ENCODE measurements at places on chromosomes 2 and 18.

DNA sequence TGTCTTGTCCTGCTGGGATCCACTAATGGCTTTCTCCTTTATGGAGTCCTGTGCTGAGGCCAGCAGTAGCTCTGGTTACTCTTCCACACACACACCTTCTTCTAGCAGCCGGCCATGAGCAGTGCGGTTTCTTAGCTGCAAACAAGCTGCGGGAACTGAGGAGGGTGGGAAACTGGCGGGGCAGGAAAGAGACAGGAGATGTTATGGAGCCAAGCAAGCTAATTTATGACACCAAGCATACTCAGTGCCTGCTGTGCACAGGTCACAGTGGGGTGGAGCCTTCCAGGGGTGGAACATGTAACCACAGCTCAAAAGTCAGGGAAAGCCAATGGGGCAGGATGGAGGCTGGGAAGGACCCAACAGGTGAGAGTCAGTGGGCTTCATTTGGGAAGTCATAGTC lies 180.8 kb downstream of the FAM210A start:
- no peak for DNase-seq

DNA sequence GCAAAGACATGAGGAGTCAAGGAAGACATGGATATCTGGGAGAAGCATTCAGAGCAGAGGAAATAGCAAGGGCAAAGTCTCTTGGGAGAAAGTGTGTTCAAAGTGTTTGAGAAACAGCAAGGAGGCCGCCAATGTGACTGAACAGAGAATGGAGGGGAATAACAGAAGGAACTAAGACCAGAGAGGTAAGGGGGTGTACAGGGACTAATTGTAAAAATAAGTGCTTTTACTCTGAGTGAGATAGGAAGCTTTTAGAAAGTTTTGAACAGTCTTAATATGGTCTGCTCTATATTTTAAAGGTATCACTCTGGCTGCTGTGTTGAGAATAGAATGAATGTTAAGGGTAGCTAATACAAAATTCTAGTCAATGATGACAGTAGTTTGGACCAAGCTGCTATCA lies 6.8 kb upstream of the CREB1 start:
- DNase-seq, result no peak

DNA sequence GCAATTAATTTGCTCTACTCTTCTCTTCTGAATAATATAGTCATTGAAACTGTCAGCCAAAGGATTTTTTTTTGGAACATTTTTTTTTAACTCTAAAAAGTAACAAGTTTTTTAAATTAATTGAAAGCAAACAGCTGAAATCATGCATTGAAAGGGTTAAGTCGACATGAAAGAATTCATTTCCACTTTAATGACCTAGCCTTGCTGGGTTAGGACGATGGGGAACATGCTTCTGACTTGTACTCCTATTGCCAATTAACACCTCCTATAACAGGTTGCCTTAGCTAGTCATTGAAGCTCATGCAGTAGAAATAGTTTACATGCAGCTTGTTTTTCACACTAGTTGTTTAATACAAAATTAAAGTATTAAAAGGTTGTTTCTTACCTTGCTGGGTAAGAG lies 47.8 kb downstream of the PSMD14 start:
- DNase-seq, result no peak

DNA sequence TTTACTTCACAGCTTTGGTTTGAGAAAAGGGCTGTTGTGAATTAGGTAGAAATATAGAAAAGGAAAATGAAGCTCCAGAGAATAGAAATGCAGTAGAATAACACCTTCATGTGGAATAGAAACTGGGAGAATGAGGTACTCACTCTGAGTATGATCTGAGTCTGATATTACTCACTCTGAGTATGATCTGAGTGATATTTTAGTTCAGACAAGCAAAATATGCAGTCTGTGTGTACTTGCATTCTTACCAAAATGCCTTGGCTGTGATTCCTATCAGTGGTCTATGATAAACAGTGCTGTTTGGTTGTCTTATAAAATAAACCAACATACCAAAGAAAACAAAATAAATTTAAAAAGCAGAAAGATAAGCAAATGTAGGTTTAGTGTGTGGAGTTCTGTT lies 487.6 kb downstream of the THSD7B start:
- no peak for DNase-seq

DNA sequence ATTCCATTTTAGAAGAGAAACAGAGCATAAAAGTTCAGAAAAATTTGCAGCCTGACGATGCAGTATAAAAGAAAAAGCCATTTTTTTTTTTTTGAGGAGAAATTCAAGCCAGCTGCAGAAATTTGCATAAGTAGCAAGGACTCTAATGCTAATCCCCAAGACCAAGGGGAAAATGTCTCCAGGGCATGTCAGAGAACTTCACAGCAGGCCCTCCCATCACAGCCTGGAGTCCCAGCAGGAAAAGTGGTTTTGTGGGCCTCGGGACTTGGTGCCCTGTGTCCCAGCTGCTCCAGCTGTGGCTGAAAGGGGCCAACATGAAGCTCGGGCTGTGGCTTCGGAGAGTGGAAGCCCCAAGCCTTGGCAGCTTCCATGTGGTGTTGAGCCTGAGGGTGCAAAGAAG lies 325.3 kb upstream of the HNMT start:
- DNase-seq, result no peak

DNA sequence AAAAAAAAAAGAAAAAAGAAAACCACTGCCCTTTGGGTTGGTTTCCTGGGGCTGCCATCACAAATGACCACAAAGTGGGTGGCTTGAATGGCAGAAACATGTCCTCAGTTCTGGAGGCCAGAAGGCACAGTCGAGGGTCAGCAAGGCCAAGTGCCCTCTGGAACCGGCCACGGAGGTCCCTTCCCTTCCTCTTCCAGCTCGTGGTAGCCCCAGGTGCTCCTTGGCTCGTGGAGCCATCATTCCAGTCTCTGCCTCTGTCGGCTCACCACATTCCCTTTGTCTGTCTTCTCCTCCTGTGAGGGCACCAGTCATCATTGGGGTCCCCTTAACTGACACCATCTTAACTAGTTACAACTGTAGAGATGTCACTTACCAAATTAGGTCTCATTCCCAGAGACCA lies 8.5 kb upstream of the NFATC1 start:
- DNase-seq, result no peak

GRCh38 chr2:100270381-100271146 lies 51.7 kb downstream of the LONRF2 start:
- DNase-seq, result no peak
